ENCODE measurements at places on chromosomes 2 and 18.
A peak's percentile ranks its signal among the peaks of the same experiment; 100 is the strongest.

- DNase-seq: no peak
Observed at GRCh38 chr2:235500761-235501672, 7.2 kb downstream of the AGAP1 start.

- no peak for DNase-seq
Observed at GRCh38 chr2:176166272-176166671, 9.2 kb downstream of the HOXD3 start.

- DNase-seq: no peak
Observed at GRCh38 chr2:64910972-64911433, 78.2 kb upstream of the SLC1A4 start.

GRCh38 chr2:127176371-127177311 is 43.5 kb downstream of the CYP27C1 start:
- DNase-seq: no peak

DNA sequence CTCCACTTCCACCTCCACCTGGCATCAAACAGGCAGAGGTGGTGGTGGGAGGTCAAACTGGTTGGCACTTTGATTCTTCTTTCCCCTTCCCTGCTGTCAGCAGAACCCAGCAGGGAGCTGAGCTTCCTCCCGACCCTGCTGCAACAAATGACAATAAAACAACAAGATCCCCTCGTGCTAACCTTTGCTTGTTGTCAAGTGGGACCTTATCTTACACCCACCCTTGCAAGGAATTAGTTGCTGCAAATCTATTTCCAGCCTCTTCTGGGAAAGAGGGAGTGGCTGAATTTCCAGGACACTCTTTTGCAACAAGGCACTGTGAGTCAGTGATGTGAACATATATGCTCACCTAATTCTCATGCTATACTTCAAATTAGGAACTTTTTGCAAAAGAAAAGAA is 655.1 kb downstream of the DSC3 start:
- DNase-seq: no peak

DNA sequence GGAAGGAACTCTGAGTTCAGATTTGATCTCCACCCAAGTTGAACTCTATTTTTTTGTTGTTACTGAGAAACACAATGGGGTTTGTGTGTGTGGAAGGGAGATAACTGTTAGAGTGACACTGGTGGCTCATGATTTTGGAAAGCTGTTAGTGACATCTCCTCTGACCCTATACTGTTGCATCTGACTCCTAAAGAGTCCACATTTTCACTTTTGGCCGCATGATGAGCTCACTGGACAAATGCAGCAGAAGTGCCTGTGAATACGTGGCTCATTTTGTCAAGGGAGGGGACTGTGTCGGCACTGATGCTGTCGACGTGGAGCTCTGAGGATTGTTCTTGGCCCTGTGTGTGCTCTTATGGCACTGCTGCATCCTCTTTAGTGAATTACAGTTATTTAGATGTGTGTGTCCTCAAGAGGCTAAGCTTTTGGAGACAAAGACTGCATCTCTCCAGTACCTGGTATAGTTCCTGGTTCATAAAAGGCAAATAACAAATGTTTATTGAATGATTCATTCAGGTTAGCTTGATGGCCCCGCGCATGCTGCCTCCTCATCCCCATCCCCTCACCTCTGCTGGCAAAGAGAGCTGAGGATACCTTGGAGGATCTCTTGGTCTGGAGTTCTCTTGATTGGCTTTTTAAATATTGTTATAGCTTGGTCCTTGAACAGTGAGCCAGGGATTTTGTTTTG is 135.4 kb downstream of the PHLPP1 start:
- DNase-seq: no peak

DNA sequence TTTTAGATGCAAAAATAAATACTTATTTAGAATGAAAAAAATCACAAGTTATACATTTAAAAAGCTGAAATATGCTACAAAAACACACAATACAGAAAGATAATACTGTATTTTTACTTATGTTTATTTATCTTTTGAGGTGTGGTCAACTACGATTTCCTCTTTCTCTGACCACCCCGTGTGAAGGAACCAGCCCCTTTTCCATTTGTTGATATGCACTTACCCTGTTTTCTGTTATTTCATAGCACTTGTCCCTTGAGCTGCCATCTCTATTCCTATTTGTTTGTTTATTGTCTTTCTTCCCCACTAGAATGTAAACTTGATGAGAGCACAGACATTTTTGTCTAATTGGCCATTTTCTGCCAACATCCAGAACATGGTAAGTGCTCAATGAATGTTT is 460.5 kb upstream of the TRIB2 start:
- DNase-seq: no peak

- DNase-seq: no peak
Observed at GRCh38 chr2:211328126-211328525, 771.7 kb downstream of the CPS1 start.

GRCh38 chr2:166610913-166611305 is 116.9 kb upstream of the SCN7A start:
- no peak for DNase-seq

DNA sequence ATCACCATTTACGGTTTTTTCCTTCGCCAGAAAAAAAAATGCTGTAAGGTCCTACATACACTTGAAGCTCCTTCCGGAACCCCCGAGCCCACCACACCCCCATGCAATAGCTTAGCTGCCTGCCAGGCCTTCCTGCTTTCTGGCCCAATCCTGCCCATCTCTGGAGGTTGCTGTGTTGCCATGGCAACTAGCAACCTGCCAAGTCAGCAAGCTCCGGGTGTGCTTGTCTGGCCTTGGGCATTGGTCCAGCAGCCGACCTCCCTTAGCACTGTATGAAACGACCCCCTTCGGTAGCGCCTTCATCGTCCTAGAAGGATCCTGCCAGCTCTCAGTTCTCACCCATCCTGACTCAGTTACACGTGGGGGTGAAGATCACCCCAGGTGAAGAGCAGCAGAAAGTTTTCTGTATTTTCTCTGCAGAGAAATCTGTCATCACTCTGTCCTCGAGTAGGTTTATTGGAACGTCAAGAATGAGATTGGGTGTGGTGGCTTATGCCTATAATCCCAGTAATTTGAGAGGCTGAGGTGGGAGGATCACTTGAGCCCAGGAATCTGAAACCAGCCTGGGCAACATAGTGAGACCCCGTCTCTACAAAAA is 47.4 kb upstream of the MTCL1 start:
- DNase-seq: peak; percentile 23

DNA sequence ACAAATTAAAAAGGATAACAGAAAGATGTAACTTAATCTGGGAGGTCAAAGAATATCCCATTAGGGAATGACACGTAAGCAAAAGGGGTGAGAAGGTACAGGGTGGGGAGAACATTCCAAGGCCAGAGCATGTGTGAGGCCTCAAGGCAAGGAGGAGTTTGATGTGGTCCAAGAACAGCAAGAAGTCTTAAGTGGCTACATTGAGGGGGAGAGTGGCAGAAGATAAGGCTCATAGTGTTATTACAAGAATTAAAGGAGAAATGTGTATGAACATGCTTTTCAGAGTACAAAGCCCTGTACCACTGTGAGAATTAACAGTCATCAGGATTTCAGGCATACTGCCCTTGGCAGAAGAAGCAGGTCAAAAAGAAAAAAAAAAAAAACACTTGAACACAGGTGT is 174.4 kb upstream of the ERBB4 start:
- DNase-seq: no peak

DNA sequence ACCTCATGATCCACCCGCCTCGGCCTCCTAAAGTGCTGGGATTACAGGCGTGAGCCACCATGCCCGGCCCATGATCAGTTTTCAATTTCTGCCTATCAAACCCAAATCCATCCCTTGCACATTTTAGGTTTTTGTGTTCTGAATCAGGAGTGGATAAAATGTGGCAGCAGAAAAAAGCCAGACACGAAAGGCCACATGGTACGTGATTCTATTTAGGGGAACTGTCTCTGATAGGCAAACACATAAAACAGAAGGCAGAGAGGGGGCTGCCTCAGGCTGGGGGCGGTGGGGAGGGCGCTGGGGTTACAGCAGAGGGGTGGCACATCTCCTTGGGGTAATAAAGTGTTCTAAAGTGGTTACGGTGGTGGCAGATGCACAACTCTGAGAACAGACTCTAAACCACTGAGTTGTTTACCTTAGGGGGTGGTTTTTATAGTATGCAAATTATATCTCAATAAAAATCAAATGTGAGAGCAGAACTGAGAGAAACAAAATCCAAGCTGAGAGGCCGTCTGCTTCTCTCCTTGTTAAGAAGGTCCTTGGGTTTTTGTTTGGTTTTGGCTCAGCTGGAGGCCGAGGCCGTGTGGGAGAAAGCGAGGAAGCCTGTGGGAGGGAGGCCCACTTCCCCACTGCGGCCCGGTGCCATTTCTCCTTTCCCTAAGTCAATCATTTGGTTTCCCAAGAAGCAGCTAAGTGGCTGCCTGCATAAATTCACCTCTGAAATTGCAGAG is 78.0 kb downstream of the SOWAHC start:
- DNase-seq: no peak

DNA sequence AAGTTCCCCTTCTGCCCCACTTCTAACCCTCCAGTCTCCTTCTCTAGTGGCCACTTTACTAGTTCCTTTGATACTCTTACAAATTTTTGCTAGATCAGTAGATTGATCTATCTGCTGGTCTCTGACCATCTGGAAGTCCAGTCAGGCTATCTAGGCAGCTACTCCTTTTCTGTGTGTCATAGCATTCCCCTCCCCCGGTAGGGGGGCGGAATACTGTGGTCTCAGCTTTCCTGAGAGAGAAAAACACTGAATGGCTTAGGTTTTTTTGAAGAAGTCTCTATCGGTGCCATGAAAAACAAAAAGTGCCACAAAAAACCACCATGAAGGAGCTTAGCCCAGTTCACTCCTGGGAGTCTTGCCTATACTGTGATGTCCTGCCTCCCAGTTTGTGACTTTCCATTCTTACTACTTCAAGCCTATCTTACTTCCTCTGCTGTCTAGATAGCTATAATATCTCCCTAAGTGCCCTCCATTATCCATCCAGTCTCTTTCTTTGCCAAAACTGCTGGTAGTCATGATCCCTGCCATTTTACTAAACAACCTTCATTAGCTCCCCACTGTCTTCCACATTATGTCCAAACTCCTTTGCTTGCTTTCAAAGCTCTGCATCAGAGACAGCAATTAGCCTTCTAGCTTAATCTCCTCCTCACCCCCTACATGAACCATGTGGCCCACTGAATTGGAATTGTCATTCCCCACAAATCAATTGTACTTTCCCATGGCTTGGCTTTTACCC is 29.9 kb downstream of the TPGS2 start:
- no peak for DNase-seq

DNA sequence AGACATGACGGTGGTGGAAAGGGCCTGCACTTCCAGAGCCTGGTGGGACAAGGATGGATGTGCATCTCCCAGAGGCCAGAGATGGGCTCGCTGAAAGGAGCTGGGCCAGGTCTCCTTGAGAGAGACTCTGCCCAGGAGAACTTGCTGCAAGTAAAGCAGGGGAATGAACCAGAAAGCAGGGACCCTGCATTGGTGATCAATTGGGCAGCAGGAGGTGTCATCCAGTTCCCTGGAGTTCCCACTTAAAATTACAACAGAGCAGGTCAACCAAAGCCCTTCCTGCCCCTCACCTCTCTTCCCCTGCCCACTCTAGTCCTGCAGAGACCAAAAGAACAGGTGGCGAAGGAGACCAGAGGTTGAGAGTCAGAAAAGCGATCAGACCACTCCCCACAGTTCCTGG is 69.7 kb upstream of the CAB39 start:
- DNase-seq: no peak

DNA sequence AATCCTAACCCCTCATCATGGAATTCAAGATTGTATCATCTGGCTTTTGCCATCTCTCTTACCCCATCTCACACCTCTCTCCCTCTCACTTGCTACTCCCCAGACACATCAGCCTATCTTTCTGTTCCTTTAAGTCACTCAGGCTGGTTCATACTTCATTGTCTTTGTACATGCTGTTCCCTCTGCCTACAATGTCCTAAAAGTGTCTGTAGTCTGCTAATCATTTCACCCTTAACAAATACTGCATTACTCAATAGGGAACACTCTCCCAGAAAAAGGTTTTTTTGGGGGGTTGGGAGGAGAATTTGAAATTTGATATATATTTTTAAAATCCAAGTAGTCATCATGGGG is 146.2 kb upstream of the KLF7 start:
- DNase-seq: no peak

GRCh38 chr2:54871457-54872107 is 148.1 kb downstream of the EML6 start:
- DNase-seq: no peak

DNA sequence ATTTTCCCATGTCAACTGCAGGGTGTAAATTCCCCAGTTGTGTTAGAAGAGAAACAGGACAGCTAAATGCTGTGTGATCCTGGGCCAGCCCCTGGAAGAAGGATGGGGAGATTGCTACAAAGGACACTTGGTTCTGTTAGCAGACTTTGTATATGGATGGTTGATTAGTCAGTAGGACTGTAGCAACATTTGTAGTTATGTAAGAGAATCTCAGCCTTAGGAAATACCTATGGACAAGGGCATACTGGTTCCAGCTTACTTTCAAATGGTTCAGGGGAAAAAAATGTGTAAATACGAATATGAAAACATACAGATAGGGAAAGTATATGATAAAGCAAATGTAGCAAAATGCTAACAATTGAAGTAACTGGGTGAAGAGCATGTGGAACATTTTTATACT is 47.6 kb downstream of the GNAL start:
- DNase-seq: no peak

GRCh38 chr2:150889141-150889540 is 372.5 kb downstream of the RBM43 start:
- no peak for DNase-seq

Measured in HS-27A (cell line).